ENCODE measurements at places on chromosomes 4 and X.

GRCh38 chr4:154416190-154416547 lies 75.4 kb downstream of the DCHS2 start:
- no peak for DNase-seq

DNA sequence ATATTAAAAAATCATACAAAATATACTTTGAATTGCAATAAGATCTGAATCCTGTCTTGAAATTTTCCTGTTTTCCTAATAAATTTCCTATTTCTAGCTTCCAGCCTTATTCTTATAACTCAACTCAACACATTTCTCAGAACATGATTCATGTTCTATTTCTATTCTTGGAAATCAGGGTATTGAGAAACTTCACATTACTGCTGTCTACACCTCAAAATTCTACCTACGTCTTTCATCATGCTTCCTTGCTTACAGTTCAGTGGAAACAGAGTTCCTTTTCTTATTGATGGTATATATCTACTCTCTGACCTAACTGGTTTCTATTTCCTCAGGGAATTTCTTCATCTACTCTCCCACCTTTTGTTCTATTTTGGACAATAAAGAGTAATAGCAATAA lies 2139.0 kb downstream of the ARAP2 start:
- no peak for DNase-seq

GRCh38 chr4:87268411-87268810 lies 48.0 kb upstream of the KLHL8 start:
- DNase-seq = peak; percentile 61

- peak; percentile 99 for DNase-seq
Observed at GRCh38 chr4:148007314-148007760, 275.4 kb downstream of the ARHGAP10 start.

DNA sequence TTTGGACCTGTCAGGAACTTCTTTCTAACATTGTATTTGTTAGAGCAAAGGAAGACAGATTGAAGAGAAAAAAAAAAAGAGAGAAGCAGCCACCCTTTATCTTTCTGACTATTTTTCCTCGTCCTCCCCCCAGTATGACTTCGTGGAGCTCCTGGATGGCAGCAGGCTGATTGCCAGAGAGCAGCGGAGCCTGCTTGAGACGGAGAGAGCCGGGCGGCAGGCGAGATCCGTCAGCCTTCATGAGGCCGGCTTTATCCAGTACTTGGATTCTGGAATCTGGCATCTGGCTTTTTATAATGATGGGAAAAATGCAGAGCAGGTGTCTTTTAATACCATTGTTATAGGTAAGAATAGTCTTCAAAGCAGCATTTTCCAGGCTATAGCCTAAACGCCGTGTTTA lies 237.7 kb downstream of the DCTD start:
- DNase-seq = no peak

DNA sequence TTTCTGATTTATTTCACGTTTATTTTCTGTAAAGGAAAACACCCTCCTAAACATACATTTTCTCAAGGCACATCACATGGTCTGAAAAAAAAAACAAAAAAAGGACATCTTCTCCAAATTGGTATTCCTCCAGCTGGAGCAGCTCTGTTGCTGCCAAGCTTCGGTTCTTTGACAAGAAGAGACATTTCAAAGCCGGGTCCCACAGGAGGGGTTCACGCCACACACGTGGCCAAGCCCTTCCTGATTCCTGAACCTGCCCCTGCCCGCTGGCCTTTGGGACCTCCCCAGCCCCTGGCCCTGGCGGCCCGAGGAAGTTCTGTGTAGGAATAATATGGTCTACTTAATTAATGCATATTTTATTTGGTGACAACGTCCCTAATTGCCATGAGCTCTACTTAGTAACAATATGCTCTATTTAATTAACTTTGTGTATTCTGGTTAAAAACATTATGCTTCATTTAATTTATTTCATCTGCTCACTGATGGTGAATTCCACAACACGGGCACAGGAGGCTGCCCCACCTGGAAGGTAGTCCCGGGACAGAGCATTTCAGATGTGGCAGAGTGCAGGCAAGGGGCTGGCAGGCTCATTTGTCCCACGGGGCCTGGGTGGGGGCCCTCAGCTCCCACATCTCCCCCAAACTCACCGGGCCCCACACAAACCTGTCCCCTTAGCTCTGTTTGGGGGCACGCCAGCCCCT lies 5.4 kb upstream of the RGS12 start:
- no peak for DNase-seq

DNA sequence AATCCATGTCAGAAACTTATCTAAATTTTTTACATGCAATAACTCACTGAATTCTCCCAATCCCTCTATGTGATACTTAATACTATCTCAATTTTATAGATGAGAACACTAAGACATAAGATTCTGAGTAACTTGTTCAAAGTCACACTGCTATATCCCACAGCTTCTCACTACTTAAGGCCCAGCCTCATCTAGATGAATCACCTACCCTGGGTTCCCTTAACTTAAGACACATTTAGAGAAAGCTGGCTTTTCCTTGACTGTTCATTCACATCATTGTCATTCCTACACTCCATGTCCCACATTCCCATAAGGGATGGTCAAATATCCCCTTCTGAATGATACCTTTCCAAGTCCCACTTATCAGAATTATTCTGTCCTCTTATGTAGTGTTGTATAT lies 21.0 kb downstream of the TNIP3 start:
- no peak for DNase-seq

GRCh38 chr4:41791557-41791956 lies 43.0 kb upstream of the PHOX2B start:
- no peak for DNase-seq

- DNase-seq = no peak
Observed at GRCh38 chrX:9591496-9591895, 126.6 kb downstream of the TBL1X start.

GRCh38 chrX:10045327-10046000 lies 78.3 kb downstream of the CLDN34 start:
- DNase-seq = no peak

Data from epithelial cell of proximal tubule (primary cell).